Skeletal muscle cell (primary cell): ENCODE measurements at places on chromosomes 4 and X.

GRCh38 chr4:83082777-83083176 lies 31.8 kb downstream of the PLAC8 start:
- DNase-seq: no peak

DNA sequence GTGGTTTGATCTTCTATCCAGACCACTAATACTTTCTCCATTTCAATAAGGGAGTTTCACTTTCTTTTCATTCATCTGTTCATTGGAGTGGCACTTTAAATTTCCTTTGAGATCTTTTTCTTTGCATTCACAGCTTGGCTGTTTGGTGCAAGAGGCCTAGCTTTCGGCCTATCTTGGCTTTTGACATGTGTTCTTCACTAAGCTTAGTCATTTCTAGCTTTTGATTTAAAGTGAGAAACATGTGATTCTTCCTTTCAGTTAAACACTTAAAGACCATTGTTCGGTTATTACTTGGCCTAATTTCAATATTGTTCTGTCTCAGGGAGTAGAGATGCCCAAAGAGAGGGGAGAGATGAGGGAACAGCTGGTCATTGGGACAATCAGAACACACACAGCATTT lies 24.3 kb downstream of the CXCL13 start:
- DNase-seq: no peak

DNA sequence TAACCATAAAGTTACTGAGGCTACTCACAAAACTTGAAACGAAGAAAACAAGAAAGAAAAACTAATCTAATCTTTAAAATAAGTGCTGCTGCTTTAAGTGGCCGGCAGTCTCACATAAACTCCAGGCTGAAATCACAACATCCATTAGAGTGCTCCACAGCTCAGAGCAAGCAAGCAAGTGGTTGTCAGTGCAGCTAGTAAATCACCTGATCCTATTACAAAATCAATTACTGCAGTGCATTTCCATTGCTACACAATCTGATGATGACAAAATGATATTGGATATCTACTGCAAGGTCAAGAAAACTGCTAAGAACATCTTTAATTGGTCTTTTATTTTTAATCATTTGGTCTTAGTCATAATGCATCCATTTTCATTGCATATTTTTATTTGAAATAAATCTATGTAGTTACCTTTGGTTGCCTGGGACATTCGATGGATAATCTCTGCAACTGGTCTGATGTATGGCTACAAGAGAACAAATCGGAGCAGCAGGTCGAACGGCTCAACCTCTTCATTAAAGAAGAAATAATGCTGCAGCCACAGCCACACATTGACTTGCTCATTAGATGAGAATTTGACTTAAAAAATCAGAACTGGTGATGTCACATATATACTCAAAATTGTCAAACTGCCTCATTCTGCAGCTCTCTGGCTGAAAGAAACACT lies 87.7 kb downstream of the FBXW7 start:
- no peak for DNase-seq

GRCh38 chr4:48065587-48066052 lies 49.0 kb downstream of the NIPAL1 start:
- no peak for DNase-seq

GRCh38 chrX:26219351-26219750 lies 3.4 kb downstream of the MAGEB5 start:
- DNase-seq: no peak

DNA sequence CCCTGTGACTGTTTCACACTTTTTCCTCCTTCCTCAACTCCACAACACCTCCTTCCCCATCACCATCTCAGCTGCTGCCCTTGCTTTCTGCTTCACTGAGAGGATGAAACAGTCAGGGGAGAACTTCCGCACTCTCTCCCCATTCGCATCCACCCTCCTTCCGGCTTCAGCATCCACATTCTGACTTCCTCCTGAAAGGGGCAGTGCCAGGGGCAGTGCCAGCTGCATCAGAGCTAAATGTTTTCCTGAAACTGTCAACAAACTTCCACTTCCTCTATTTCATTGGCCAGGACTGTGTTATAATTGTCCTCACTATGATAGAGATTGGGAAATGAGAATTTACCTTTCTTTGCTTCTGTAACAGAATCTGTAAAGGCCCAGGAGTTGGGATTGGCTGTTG lies 18.2 kb upstream of the RASL11B start:
- DNase-seq: no peak

- no peak for DNase-seq
These were observed 183.1 kb upstream of the S100G start for GRCh38 chrX:16466640-16467432.

DNA sequence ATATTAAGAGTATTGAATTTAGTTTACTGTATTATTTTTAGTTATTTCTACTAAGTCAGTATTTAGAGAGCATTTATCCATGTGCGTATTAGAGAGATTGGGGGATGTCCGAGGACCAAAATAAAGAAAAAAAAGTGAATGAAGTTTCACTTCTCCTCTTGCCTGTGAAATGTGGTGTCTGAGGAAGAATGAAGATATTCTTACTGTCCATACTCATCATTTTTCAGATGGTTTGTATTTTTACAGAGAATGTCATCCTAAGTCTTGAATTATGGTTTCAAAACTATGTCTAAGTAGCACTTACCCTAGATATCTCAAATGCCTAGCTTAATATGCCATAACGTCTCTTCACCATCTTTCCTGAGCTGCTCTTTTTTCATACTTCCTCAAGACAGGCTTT lies 854.3 kb downstream of the C4orf33 start:
- no peak for DNase-seq

DNA sequence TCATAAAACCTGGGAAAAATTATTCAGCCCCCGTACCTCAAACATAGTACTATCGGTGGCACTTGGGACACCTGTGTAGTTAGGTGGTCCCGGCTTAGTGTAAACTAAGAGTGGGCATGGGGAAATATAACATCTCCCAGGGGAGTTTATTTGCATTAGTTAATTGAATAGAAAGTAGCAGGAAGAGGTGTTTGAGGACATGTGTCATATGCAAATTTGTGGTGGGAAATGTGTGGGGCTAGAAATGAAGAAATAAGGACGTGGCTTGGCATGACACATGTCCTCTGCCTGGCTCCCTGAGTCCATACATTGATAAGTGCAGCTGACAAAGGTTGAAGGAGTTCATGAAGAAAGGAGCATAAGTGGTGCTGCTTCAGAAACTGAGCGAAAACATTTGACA lies 483.6 kb downstream of the SH2D1A start:
- no peak for DNase-seq

DNA sequence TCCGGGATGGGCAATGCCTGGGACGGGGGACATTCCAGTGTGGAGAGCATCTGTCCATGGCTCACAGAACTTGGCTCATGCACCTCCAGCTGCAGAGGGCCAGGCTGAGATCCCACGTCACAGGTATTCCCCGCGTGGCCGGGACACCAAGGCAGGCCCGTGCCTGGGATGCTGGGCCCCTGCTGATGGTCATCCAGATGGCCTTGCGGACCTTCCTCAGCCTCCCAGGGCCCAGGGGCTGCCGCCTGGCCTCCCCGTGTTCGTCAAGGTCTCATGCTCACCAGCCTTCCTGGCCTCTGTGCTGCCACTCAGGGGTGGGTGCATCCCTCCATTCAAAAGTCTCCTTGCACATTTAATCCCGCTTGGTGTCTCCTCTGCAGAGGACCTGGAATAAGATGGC lies 40.9 kb upstream of the LRPAP1 start:
- DNase-seq: no peak

GRCh38 chrX:46444011-46444410 lies 101.2 kb downstream of the ZNF674 start:
- peak; percentile 63 for DNase-seq

GRCh38 chr4:140141210-140141835 lies 12.7 kb downstream of the MAML3 start:
- DNase-seq: no peak

- no peak for DNase-seq
These were observed 56.9 kb downstream of the NSG1 start for GRCh38 chr4:4443821-4444220.

DNA sequence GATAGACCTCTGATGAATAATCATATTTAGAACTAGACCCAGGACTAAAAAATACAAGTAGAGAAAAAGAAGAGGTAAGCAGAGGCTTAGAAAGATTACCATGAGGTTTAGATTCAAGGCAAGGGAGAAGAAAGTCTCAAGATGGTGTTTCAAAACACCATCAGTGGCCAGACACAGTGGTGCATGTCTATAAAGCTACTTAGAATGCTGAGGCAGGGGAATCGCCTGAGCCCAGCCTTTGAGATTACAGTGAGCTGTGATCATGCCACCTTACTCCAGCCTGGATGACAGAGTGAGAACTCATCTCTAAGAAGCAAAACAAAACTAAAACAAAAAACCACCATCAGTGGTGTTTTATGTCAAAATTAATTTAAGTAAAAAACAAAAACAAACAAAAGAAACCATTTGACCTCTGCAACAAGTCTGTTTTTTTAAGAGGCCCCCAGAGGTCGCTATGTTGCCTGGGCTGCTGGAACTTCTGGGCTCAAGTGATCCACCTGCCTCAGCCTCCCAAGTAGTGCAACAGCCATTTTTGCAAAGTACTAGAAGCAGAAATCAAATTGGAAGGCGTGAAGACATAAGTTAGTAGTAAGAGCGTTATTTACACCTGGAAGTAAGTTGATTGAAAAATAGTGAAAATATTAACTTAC lies 784.3 kb downstream of the ADGRL3 start:
- DNase-seq: no peak
